ENCODE measurements at places on chromosomes 5 and 9.

- peak; percentile 49 for DNase-seq
Observed at GRCh38 chr9:113602126-113603047, 138.9 kb downstream of the RGS3 start.

DNA sequence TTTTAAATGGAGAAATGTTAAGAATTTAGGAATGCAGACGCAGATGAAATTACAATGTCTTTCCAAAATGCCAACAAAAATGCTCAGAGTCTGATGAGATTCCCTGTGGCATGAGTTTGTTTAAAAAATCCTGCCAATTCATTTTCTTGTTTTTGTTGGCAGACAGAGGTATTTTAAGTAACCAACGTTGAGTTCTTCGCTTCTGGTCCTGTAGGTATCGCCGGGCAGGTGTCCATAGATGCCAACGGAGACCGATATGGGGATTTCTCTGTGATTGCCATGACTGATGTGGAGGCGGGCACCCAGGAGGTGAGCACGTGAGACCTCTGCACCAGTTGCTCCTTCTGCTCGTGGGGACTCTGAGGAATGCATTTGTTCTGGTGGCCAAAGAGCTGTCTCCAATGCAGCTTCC is 69.4 kb downstream of the NPR3 start:
- DNase-seq = no peak

GRCh38 chr5:57432876-57433275 is 49.7 kb downstream of the ACTBL2 start:
- DNase-seq = no peak

DNA sequence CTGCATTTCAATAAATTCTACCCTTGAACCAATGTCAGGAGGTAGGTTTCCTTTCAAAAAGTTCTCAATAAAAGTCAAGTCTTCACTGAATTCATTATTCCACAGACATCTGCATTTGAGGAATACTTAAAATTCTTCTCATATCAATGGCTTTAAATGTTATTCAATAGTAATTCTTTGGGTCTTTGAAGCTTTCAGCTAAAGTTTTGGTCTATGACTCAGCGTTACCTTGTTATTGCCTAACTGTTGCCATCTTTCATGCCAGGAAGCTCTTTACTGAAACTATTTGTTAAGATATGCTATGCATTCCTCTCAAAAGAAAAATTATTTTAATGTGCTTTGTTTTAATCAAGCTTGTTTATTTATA is 170.5 kb downstream of the NNT start:
- DNase-seq = no peak

DNA sequence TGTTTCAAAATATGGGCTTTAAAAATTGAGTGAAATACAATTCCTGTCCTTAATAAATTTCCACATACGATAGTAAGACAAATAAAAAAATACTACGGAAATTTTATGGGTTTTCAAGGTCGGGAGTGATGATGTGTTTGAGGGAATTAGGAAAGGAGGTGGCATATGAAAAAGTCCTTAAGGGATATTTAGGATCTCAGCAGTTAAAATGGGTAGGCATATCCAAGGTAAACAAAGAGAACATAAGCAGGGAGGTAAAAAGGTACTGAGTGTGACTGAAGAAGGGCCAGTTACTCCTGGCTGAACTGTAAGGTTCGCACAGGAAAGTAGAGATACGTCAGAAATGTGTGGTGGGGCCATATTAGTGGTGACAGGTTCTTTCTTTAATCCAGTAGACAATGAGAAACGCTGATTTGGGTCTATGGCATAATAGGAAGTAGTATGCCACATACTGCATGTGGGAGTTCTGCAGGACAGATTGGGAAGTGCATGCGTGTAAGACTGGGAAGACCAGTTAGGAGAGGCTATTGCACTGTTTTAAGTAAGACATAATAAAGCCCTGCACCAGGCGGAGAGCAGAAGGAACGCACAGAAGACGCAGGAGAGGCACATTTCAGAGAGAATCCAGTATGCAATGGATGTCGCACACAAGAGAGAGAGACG is 937 bp upstream of the HMGCR start:
- peak; percentile 3 for DNase-seq

- DNase-seq = no peak
Observed at GRCh38 chr5:8895599-8895998, 650.3 kb downstream of the SEMA5A start.

DNA sequence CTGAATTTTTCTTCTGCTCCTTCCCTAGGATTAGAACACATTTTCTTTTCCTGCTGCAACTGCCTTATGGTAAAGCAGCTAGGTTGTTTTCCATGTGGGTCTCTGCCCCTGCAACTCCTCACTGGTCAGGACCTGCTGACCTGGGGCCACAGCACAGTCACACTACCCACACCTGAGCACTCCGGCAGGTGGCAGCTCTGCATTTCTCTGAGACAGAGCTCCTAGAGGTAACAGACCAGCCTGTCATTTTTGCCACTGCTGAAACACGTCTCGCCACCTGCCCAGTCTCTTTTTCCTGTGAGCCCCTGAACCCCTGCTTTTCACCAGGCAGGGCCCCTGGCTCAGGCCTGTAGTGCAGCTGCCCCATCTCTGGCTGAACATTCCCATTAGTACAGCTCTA is 609.6 kb downstream of the HINT1 start:
- DNase-seq = no peak

DNA sequence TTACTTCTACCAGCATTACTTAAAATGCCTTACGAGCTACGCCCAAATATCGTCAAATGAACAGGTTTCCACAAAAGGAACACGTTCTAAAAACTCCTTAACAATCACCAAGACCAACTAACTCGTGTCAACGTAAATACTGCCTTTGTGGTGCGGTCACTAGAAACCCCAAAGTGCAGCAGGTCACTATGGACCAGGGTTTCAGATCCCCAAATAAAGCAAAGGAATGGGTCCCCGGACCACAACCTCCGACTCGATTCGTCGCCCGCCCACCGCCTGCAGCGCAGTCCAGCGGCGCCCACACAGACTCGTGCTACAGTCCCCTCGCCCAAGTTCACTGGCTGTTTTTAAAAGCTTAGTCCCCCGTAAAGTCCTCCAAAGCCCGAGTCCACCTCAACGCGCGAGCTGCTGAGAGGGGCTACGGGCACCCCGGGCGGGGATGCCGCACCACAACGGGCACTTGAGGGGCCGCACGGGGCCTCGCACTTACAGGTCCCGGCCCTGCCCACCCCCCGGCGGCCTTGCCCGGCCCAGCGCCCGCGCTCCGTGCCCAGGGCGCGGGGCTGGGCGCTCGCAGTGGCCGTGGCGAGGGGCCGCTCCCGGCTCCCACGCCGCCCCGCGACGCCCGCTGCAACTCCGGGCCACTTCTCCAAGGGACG is 1.1 kb downstream of the NFIB start:
- DNase-seq = no peak

GRCh38 chr5:73319036-73319435 is 129.5 kb downstream of the FOXD1 start:
- no peak for DNase-seq

GRCh38 chr5:165410476-165410875 is 1905.1 kb downstream of the MAT2B start:
- DNase-seq = no peak

All from stimulated activated CD8-positive, alpha-beta memory T cell treated with anti-CD3 and anti-CD28 coated beads, Interleukin-12 subunit alpha, Interleukin-12 subunit beta, amount 100 ng/mL, for 4 hours (primary cell).